ENCODE measurements at places on chromosomes 16 and 17.

DNA sequence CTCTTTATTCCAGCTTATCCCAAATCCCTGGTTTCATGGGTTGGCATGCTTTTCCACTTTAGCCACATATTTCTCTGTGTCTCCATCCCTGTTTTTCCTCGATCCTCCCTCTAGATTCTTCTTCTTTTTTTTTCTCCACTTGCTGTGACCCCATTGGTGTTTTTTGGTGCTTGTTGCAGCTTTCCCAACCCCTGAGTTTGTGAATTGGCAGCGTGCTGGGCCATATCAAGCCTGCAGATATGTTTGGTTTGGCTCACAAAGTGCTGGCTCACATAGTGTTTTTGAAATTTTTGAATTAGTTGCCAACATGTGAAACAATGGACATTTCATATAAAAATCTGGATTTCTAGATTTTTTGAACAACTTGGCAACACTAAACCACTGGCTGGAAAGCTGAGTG lies 8.8 kb downstream of the GPR139 start:
- DNase-seq: no peak

- DNase-seq: peak; percentile 23
Measured at GRCh38 chr17:35519439-35519838, 18.0 kb downstream of the SLFN12L start.

DNA sequence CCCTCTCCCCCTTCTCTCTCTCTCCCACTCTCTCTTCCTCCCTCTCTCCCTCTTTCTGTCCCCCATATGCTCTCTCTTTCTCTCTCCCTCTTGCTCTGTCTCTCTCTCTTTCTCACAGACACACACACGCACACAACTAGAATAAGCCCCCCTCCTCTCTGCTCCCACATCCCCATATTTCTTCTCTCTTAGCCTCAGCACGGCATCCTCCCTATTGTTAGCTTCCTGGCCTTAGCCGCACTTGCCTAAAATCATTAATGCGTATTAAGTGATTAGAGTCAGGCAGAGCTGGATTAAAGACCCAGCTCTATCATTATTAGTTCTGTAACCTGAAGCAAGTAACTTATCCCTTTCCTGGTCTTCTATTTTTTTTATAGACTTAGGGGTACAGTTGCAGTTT lies 319.0 kb upstream of the C16orf82 start:
- no peak for DNase-seq

- DNase-seq: no peak
Measured at GRCh38 chr16:74758801-74759200, 15.8 kb downstream of the FA2H start.

DNA sequence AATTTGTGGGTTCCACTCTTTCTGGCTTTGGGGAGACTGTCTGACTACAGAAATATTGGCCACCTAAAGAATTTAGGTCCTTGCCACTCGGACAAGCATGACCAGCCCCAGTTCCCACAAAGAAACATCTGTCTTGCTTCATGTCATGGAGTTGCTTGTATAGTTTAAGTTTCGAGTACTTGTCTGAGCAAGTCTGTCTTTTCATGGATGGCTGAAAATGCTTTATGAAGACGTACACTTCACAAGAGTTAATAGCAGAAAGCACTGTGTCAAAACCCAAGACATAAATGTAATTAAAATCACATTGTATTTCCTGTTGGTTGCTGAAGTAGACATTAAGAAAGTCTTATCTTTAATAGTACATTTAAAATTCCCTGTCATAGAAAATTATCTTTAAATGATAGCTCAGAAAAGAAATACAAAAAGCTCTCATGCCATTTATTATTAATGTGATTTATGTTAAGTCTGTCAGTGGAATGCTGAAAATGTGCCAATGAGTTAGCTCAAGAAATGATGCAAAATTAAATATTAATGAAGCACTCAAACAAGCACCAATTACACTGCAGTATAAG lies 29.8 kb upstream of the XYLT2 start:
- no peak for DNase-seq

GRCh38 chr16:79347277-79347676 lies 253.3 kb downstream of the MAF start:
- no peak for DNase-seq
